NCI-H2081 treated with DMSO at 0.1 percent for 48 hours (cell line): ENCODE measurements at places on chromosomes 3 and 15.

DNA sequence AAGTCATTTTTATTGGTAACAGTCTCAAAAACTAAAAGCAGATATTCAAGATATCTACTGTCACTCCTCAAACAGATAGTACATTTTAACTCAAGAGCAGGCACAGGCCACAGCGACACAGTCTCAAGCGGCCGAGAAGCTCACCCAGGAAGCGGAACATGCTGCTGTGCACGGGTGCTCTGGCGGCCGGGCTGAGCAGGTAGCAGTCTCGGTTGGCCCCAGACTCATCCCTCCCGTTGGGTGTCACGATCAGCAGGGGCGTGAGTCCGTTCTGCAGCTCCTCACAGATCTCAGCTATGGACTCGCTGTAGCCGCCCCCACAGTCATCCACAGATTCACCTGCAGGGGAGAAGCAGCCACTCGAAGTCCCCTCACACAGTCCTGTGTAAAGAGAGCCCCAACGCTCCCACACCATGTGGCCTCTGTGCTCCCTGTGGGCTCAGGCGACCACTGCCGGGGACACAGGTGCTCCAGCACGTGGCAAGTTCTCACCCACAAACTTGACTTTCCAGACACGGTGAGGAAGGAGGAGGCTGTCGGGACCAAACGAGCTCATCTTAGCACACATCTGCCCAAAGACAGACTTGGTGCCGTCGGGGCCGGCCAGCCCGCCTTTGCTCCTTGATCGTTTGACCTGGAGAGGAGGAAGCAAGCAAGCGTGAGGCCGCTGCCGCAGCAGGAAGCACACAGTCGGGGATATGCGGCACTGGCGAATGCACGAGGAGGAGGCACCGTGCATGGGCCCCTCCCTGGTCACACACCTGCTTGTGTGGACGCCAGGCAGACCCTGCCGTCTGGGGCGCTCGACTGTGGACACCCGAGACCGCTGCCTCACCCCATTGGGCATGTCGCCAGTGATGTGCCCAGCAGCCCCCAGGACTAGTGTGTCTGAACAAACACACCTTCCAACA, 17.7 kb upstream of the OCA2 start:
- DNase-seq: no peak

DNA sequence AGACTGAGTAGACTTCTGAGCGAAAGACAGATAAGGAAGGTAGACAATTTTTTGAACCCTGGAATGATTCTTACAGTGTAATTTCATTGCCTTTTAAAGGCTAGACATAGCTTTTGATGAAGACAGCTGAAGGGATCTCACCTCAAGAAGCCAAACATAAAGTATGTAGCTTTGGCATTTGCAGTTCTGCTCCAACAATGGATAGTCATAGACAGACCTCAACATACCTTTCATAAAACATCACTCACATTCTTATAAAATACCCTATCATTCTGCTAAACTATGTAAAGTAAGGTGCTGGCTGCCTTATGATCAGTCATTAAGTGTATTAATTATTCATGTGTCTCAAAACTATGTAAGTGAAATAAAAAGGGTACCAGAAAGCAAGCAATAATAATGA, 70.0 kb downstream of the UBE3A start:
- no peak for DNase-seq

DNA sequence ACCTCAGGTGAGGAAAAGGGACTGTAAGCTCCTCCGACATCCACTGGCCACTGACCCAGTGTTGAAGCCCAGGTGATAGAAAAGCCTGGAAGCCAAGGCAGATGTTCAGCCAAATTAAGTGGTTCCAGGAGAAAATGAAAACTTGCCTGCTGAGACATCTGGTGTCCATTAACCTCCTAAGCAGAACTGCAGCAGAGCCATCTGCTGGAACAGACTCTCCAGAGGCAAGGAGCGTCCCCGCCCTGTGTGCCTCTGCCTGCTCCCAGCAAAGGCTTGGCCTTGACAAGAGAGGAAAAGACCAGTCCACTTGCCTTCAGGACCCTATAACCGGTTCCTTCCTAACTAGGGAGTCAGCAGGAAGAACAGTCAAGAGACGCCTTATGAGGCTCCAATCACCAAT, 48.2 kb downstream of the SRGAP3 start:
- no peak for DNase-seq

DNA sequence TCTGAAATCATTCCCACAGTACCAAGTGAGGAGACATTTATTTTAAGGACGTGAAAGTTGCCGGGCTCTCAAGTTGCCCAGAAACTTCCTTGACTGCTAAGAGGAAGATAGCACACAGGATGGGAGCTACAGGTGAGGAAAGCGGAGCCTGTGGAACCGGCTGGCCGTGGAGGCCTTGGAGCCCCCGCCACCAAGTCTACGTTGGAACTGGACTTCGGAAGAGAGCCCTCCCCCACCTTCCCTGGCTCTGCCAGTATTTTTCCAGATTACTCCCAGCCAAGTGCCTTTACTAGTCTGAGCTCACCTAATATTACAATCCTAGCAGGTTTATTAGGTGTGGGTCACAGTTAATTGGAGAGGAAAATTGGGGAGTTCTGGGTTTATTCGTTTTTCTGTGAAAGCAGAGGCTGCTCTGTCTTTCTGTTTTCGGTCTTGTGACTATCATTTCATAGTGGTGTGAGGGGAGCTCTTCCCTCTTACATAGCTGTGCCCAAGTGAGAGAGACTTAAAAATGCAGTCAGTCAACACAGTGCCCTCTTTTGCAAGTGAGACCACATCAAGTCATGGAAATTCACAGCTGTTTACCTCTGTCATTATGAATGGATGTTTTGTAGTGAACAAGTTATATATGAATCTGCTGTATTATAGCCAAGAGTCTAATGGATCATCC, 6.8 kb downstream of the BOC start:
- no peak for DNase-seq

GRCh38 chr15:33675246-33675645, 293.1 kb upstream of the CHRM5 start:
- no peak for DNase-seq

DNA sequence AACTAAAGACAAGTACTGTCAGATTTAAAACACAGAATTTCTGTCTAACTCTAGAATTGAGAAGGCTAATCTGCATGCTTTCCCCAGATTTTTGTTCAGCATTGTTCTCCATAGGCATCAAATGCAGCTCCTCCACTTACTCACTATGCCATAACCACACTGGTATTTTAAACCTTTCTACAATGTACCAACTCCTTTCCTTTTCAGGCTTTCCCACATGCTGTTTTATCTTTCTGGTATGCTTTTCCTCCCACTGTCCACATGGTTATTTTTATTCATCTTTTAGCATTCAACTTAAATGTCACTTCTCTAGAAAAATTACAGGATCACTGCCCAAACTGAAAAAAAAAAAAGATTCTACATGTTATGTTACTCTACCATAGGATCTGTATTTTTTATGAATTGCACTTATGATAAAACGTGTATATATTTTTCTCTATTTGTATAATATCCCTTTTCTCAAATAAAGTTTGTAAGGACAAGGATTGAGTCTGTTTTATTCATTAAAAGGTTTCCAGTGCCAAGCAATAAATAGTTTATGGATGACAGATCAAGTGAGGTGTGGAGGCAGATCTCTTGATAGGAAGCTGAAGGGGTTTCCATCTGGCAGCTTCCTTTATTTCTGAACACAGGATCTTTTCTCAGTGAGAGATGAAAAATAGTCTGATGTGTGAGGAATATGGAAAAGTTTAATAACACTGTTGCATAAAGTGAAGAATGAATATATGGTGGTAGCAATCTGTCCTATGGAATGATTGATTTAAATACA, 1064.5 kb downstream of the ZPLD1 start:
- DNase-seq: no peak

GRCh38 chr3:17372362-17373210, 369.8 kb downstream of the TBC1D5 start:
- DNase-seq: no peak

DNA sequence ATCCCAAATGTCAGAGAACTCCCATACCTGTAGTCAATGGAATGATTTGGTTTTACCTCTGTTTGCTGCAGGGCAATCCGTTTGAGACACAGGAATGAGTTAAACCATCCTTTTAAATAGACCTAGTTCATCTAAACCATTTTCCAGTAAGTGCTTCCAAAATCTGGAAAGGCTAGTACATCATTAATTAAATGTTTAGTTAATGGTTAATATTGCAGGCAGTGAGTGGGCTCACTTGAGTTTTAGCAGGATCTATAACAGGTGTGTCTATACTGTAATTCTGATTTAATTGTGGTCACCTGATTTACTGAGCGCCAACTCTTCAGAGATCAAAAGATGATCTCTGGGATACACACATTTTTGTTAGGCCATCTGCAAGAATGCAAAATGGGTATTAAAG, 353.9 kb upstream of the ROPN1 start:
- DNase-seq: no peak

- no peak for DNase-seq
Observed at GRCh38 chr3:140351466-140351865, 326.4 kb upstream of the TRIM42 start.

GRCh38 chr3:88828466-88828865, 279.0 kb upstream of the EPHA3 start:
- DNase-seq: no peak

DNA sequence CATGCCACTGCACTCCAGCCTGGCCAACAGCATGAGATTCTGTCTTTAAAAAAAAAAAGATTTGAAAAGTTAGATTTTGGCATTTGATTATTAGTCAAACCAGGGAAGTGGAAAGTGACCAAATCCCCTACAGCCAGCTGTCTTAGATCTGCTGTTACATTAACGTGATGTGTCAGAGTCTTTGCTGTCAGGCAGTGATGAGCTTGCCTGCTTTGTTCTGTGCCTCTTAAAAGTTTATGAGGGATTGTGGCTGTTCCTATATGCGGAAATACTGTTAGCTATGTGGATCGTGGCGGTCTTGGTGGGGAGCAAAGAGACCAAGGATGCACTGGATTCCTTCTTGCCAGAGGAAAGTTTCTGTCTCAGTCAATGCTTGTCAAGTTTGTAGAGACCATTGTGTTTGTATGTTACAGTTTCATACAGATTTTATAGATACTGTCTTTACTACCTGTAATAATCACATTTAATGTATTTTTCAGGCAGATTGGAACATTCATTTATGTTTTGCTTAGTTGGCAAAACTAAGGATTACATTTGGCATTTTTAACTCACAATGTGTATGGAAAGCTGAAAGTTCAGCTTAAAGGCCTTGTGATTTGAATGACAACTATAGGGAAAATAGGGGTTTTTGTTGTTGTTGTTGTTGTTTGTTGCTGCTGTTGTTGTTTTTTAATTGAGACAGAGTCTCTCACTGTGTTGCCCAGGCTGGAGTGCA, 137.4 kb downstream of the VPS8 start:
- DNase-seq: no peak

GRCh38 chr3:196620684-196621083, 18.8 kb upstream of the NRROS start:
- DNase-seq: no peak

DNA sequence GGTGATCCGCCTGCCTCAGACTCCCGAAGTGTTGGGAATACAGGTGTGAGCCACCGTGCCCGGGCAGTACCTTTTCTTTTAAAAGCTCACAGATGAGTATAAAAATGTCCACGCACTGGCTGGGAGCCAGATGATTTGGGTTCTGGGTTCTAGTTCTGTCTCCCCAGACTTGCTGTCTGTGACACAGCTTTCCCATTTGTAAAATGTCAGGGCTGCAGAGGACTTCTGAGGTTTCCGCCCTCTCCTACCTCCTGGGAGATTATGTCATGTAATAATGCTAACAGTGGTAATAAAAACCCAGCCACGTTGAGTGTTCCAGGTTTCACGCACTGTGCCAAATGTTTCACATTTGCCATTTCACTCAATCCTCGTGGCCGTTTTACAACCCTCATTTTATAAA, 1.3 kb upstream of the PPP4R2 start:
- DNase-seq: no peak

GRCh38 chr3:62672270-62672987, 202.8 kb downstream of the CADPS start:
- DNase-seq: no peak

- no peak for DNase-seq
Observed at GRCh38 chr3:168714609-168715240, 619.0 kb upstream of the GOLIM4 start.

DNA sequence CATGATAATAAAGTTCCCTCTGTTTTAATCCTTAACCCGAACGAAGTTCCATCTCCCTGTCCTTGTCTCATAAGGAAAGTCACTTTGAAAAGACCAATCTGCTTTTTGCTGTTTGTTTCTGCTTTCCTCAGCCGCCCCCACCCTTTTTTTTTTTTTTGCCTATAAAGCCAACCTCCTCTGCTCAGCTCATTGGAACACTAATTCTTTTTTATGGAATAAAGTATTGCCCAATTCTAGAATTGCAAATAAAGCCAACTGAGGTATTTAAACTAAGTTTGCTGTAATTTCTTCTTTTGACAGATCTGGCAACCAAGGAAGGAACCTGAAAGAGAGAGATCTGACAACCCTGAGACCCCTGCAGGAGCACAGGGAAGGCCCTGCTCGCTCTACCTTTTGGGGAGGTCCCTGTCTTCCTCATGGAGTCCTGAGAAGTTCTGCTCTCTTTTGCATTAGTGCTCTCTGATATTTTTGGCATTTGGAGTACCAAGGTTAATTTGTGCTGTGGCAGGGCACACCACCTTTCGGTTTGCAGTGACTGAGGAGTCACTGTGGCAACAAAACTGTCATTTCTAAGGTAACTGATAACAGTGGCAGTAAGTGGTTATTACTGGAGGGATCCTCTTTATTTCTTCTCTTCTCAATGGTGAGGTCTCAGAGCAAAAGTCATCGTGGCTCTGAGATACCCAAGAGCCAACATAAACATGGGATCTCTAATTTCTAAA, 35.2 kb upstream of the TRPM1 start:
- no peak for DNase-seq

DNA sequence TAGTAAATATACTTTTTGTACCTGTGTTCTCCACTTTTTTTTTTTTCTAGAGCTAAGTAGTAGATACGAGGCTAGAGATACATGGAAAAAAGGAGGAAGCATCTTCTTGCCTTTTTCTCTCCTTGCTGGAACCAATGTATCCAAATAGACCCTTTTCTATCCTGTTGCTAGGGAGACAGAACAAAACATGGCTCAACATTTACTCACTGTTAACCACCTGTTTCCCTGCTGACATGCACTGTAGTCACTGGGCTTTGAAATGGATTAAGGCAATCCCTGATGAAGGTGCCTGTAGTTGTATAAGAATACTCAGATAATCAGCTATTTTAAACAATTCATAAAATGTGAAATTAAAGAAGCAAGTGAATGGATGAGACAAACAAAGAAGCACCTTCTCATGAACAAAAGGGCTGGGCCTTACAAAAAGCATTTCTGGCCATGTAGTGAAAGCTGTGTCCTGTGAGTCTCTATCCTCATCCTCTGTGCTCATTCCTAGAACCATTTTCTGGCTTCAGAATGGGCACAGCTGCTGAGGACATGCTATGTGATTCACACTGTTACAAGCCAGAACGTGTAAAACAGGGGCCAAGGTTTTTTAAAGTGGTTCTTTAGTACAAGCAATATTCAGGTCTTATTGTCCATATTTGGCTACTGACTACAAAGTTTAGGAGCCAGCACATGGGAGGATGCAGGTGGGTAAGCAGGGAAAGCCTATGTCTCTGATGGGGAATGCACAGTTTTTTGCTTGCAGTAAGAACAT, 100.4 kb upstream of the NDN start:
- DNase-seq: no peak

- no peak for DNase-seq
Observed at GRCh38 chr15:31361764-31362515, 35.3 kb downstream of the KLF13 start.

- no peak for DNase-seq
Observed at GRCh38 chr3:45792036-45792435, 4.3 kb downstream of the SLC6A20 start.
